ENCODE measurements at places on chromosomes 3 and 15. TPM values are rescaled to one million over a fixed set of nuclear protein-coding genes. Genes with fewer than 3 reads are reported as not detected.

The CKMT1A gene
- 0.40 TPM for polyA plus RNA-seq

The BLM gene
- 12.2 TPM for polyA plus RNA-seq

GRCh38 chr3:166721466-166721865, 658.6 kb downstream of the ZBBX start:
- no peak for DNase-seq

DNA sequence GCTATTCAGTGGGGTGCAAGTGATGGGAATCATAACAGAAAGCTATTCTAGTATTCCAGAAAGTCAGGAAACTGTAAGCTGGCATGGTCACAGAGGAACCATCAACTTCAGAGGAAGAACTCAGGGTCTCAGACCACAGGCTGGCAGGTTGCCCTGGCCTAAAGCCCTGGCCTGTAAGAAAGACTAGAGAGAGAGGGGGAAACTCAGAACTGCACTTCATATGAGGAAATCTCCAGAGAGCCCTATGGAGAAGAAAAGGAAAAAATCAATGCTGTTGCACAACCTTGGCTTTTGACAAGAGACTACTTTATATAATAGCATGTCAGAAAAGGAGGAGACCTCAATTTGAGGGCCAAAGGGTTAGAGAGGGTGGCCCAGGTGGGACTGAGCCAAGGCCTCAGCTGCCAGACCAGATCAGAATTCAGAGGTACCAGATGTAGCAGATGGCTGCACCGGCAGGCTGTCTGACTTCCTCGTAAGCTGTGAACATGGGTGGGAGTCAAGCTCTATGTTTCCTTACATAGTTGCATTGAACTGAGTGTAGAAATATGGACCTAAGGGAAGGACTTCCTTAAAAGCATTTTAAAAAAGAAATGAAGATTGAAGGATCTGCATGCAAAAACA, 333.8 kb downstream of the PDCD6IP start:
- DNase-seq = no peak

DNA sequence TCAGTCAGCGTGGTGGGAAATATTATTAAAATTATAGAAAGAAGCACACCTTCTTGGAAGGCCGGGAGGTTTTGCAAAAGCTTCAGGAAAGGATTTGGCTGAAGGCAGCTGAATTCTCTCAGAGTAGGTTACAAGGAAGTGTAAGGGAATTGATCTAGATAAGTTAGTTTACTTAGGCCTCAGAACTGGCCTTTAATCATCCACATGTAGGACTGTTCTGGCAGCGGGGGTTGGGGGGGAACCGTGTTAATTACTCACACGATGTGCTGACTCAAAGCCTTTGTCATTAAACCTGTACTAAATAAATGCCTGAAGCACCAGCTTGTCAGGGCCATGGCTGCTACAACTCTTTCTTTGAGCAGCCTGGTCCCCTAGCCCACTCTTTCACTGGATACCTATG, 12.8 kb downstream of the ASB14 start:
- DNase-seq = no peak

Measured in left renal pelvis (tissue), 4 donors.